ENCODE measurements at places on chromosomes 12 and 14.

GRCh38 chr14:76918256-76918781 is 92.1 kb downstream of the LRRC74A start:
- peak; percentile 87 for DNase-seq

DNA sequence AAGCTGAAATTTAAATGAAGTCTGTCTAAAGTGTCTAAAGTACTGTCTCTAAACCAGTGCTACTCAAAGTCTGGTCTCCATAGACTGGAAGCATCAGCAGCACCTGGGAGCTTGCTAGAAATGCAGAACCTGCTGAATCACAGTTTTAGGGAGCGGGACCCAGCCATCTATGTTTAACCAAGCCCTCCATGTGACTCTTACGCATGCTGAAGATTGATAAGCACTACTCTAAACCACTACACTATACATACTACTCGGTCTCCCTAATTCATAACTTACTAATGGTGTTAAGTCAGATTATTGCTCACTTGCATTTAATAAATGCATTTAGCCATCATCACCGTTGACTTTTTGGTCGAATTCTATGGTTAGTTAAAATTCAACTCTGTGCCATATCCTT is 88.8 kb downstream of the SLC25A21 start:
- DNase-seq = no peak

DNA sequence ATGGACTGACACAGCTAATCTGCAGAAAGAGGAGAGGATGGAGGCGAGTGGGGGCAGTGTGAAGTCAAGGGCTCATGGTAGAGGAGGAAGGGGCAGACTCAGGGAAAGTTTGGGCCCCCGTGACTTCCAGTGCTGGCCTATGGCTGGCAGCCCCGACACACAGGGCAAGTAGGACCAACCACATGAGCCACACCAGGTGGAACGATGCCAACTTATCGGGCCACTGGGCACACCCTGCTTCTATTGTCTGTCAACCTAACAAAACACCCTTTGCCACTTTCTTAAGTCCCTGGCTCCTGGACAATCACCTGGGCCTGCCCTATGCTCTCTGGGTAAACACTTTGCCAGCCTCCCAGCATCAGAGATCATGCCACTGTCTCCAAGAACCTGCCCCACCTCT is 65.2 kb upstream of the PSMC1 start:
- no peak for DNase-seq

DNA sequence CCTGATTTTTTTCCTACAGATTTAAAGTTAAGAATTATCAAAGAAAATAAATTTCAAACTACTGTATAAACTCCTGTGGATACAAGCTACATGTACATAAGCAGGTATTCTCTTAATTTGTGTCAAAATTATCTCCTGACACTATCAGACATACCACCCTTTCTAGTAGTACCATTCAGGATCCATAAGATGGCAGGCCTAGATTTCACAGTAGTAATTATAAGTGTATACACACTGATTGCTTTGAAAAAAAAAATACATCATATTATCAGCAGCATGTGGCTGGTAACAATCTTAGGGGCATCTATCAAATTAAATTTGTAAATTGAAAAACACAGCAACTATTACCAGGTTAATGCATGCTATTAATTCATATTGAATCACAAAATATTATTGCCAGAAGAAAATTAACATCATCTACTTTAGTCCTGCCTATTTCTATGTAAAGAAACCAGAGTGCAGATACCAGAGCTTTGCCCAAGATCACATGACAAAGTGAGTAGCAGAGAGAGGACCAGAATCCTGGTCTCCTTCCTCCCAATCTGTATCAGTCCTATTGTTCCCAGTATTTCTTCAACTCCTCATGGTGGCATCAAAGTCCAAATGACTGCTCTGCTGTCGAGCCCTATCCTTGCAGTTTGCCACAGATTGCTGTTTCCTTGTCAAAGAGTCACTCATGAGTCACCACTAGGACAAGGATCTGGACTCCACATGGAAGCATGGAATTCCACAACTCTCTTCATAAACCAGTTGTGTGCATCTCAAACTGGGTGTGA is 27.7 kb upstream of the CALM1 start:
- no peak for DNase-seq

DNA sequence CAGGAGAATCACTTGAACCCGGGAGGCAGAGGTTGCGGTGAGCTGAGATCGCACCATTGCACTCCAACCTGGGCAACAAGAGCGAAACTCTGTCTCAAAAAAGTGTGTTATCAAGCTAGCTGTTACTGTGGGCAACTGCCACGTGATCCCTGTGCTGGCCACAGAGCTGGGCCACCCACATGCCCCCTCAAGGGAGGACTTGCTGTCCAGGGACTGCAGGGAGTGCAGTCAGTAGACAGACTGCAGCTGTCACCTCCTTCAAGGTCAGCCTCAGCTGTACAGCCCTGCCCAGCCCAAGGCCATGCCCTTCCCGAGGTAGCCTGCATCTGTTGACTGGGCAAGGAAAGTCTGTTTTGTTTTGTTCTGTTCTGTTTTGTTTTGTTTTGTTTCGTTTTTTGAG is 46.6 kb upstream of the BICDL1 start:
- DNase-seq = no peak

DNA sequence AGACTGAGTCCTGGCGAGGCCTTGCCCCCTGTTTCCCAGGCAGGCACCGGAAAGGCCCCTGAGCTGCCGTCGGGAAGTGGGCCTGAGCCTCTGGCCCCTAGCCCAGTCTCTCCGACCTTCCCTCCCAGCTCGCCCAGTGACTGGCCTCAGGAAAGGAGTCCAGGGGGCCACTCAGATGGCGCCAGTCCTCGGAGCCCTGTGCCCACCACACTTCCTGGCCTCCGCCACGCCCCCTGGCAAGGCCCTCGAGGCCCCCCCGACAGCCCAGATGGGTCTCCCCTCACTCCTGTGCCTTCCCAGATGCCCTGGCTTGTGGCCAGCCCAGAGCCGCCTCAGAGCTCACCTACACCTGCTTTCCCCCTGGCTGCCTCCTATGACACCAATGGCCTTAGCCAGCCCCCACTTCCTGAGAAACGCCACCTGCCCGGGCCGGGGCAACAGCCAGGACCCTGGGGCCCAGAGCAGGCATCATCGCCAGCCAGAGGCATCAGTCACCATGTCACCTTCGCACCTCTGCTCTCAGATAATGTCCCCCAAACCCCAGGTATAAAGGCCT is 10.9 kb downstream of the TNS2 start:
- DNase-seq = no peak

GRCh38 chr12:118773956-118774723 is 207.2 kb upstream of the SRRM4 start:
- DNase-seq = no peak

- peak; percentile 74 for DNase-seq
Measured at GRCh38 chr12:52307836-52308805, 13.1 kb downstream of the KRT83 start.

- no peak for DNase-seq
Measured at GRCh38 chr12:28938581-28939235, 210.4 kb upstream of the FAR2 start.

GRCh38 chr14:25001156-25001555 is 48.8 kb downstream of the STXBP6 start:
- DNase-seq = no peak

GRCh38 chr12:52318241-52318990 is 2.8 kb downstream of the KRT83 start:
- peak; percentile 35 for DNase-seq

DNA sequence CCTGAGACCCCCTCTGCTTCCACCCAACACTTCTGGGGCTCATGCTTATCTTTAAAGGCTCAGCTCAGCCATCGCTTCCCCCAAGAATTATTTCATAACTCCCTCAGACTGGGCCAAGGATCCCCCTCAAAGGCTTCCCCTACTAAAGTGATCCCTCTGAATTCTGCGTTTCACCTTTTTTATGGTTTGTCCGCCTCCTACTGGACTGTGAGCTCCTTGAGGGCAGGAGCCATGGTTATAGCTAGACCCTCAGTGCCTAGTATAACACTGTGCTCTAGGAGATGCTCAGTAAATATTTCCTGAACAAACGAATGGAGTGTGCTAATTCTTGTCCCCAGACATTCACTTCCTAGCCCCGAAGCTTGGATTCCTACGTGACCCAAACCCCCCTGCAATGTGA is 20.5 kb upstream of the SRRM4 start:
- DNase-seq = no peak

DNA sequence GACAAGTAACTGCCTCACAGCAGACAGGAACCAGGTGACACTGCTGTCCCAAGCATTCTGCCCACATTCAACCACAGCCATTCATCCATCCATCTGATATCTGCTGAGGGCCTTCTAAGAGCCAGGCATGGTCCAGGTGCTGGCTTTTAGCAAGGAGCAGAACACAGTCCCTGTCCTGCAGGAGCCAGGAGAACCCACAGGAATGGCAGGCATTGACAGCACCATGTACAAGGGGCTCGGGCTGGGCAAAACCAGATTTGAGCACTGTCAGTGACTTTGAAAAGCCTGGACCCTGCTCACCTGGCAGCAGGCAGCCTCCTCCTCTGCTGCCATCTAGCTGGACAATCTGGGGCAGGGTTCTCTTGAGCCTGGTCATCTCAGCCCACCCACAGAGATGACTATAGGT is 137.0 kb downstream of the ZFP36L1 start:
- no peak for DNase-seq

DNA sequence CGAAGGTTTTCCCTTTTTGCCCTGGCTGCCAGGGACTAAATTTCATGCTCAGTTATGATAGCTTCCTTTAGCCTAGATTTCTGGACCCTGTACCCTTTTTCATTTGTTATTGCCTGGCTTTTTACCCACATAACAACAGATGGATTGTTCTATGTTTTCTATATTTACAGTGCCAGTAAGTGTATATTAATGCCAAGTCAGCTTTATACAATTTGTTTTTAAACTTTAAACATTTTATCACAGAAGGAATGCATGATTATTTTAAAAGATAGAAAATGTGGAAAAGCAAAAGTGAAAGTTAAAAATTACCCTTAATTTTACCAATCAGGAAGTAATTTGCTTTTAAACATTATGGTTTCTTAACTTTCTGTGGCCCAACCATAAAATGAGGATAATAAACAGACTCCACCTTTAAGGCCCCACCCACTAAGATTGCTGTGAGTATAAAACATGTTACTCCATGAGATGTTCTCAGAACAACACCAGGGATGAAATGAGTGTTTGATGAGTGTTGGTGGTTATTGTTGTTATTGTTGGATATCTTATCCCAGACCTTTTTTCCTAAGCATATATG is 496.8 kb downstream of the EGLN3 start:
- no peak for DNase-seq

DNA sequence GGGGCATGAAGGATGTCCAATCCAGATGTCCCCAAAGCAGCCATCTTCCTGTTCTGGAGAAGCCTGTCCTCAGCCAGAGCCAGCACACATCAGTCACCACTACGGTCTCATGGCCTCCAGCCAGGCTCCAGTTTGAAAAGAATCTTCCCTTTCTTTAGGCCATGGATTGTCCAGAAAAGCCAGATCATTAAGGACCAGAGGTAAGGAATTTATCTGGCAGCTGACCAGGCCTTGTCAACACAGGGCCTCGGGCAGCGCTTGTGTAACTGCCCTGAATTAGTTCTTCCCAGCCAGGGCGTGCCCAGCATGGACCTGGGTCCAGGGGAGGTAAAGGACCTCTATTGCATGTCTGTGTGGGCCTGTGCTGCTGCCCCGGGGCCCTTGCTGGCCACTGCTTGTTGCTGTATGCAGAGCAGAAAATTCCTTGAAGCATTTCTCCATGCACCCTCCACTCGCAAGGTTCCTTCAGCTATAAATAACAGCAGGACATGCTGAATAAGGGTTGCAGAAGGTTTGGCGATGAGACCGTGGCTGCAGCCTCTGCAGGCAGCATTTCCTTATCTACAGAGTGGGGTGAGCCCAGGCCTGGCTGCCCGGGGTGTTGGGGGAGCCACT is 21.7 kb upstream of the VPS37B start:
- DNase-seq = no peak

DNA sequence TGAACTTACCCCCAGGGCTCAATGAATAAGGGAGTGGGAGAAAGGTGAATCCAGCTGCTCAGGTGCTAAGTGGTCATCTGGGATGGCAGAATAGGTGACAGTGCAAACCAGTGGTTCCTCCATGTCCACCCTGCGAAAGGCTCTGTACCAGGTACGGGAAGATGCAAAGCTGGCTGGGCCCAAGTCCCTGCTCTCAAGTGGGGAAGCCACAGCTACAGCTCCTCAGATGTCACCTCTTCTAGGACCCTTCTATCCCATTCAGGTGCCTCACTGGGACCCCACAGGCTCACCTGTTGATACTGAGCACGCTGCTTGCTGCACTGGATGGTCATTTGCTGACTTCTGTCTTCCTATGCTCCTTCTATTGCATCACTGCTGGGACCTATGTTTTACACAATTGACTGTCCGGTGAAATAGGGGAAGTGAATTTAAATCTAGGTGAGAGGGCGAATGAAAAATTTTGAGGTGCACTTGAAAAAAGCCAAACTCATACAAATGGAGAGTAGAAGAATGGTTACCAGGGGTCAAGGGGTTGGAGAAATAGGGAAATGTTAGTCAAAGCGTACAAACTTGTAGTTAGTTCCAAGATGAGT is 20.3 kb upstream of the PPP4R4 start:
- no peak for DNase-seq

- no peak for DNase-seq
Measured at GRCh38 chr14:20387576-20387975, 25.7 kb downstream of the TEP1 start.

DNA sequence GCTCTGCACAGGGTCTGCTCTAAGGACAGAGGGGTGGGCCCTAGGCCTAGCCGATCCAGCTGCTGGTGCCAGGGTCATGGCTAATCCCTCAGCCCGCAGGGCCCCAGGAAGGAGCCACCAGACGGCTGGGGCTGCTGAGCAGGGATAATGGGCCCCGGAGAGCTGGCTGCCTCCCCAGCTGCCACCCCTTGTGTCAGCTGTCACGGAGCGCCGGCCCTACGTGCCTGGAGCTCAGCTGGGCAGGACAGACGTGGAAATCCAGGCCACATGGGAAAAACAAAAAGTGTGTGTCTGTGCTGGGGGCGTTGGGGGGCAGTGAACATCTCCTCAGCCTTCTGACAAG is 36.2 kb downstream of the CHGA start:
- DNase-seq = no peak

DNA sequence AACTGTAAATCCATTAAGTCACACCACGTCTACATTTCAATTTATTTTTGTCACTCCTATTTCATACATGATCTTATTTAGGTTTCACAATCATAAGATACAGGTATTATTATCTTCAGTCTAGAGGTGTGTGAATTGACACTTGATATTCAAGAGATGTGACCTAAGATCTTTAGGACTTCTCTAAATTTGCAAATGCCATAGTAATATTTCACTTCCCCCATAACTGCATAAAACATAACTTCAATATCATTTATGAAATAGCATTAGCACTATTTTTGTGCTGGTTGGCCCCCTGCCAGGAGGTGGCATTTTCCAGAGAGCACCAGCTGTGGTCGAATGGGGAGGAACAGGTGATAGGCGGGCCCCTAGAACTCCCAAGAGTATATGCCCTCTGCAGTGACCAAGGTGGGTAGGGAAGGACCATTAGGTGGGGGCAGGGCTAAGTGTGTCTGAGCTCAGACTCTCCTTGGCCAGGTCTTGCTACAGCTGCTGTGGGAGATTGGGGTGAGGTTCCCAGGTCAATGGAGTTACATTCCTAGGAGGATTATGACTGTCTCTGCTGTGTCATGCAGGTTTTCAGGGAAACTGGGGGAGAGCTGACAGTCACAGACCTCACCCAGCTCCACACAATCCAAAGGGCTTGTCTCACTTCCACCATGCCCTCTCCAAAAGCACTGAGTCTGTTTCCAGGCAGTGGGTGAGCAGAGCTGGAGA is 49.2 kb upstream of the ERGIC2 start:
- DNase-seq = no peak
